Stimulated activated CD4-positive, alpha-beta T cell treated with anti-CD3 and anti-CD28 coated beads, Interleukin-15, amount 100 ng/mL, for 24 hours (primary cell): ENCODE measurements at places on chromosomes 2 and 18.

GRCh38 chr2:102544182-102544581 is 71.2 kb downstream of the SLC9A4 start:
- DNase-seq, result no peak

GRCh38 chr2:37585295-37585908 is 86.0 kb downstream of the CDC42EP3 start:
- DNase-seq, result peak; percentile 41

- DNase-seq, result no peak
Observed at GRCh38 chr2:11117776-11118175, 37.5 kb upstream of the SLC66A3 start.

DNA sequence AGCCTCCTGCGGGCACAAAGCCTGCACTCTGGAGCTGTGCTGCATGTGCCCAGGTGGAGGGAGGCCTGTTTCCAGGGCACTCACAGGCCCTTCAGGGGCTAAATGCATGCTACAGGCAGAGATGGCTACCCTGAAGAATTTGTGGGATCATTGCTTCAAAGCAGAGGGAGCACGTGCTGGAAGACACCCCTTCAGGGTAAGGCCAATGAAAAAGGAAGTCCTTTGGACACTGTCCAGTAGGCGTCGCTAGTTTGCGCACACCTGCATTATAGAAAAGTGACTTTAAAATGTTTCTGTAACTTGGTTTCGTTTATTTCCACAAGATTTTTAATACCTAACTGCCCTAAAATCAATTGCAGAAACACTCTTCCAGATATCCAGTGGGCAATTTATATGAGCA is 325.3 kb downstream of the ZNF516 start:
- DNase-seq, result no peak

DNA sequence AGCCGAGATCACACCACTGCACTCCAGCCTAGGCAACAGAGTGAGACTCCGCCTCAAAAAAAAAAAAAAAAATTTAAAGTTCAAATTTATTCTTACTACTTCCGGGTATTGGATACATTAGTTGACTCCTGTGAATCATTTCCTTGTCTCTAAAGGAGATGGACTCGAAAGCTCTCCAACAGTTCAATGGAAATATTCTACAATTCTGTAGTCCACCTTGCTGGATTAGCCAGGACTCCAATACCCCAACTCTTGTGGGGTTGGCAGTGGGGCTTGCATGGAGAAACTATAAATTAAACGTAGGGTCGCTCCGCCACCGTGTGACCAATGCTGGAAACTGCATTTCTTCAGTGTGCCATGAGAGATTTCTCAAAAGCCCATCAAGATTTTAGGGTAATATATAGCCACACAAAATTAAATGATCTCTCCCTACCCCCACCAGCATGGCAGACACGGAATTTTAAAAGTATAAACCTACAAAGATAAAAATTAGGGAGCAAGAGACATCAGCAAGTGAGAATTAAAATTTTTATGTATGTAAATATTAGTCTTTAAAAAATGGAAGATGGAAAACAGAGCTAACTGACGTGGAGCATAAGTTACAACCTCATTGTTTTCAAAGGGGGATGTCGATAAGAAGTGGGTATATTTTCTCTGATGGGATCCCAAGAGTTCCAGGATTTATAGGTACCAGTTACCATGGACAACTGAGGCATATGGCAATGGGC is 27.8 kb upstream of the GAREM2 start:
- DNase-seq, result peak; percentile 74

DNA sequence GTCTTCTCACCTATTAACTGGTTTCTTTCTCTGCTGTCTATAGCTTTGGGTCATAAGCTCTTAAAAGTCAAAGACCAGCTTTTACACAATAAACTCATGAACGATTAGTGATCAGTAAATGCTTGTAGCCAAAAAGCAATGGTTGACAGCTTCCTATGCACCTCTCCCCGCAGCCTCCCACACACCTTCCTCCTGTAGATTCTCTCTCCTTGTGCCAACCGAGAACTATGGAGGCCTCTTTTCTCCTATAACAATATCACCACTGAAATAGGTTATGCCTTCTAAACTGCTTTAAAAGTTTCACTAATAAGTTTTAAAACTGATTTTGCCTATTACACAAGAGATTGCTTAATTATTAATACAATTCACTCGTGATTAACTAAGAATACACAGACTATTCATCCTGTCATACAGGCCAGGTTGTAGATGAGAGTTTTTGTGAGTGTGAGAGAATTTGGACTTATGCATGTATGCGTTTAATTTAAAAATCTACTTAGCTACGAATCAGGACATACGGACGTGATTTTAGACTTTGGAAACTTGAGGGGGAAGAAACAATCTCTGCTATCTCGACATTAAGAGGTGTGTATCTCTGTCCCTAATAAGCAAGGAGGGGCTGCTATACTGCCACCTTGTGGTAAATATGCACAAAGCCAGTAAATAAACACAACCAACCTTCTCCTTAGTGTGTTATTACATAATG is 229.1 kb upstream of the RBBP8 start:
- peak; percentile 4 for DNase-seq

- no peak for DNase-seq
Observed at GRCh38 chr2:10597956-10598355, 91.8 kb downstream of the NOL10 start.

- no peak for DNase-seq
Observed at GRCh38 chr2:188787021-188787657, 187.0 kb upstream of the COL3A1 start.

DNA sequence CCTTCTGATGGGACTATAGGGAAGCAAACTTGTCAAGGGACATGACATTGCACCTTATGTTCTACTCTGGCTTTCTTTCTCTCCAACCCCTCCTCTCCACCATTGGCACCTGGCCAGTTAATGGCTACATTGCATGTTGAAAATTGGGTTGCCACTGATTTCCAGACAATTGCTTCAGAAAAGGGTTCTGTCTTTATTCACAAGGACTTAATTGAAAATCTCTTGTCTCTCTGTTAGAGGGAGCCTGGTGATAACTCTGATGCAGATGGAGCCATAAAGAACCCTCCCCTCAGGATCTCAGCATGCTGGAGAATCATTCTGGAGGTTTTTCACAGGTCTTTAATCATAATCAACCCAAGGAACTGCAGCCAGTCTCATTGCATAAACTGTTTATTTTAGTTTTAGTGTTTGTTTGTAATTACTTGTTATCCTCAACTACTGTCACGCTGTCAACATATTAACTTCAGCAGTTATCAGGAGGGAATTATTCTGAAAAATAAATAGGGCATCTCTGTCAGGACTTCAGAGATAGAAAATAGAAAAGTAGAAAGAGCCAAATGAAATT is 316.8 kb downstream of the RIT2 start:
- no peak for DNase-seq

GRCh38 chr2:196971574-196972279 is 45.2 kb upstream of the PGAP1 start:
- peak; percentile 14 for DNase-seq
